Articular chondrocyte of knee joint (primary cell): ENCODE measurements at places on chromosomes 2 and 18. TPM values are rescaled to one million over a fixed set of nuclear protein-coding genes. Genes with fewer than 3 reads are reported as not detected.

The CCDC178 gene
- total RNA-seq, result not detected in 2 replicates

The ARID5A gene
- 5.5 and 10.8 TPM in 2 replicates for total RNA-seq

The MAB21L4 gene
- total RNA-seq, result not detected in 2 replicates

The ZFAND2B gene
- 16.4 and 22.6 TPM in 2 replicates for total RNA-seq

The ARHGAP15 gene
- total RNA-seq, result not detected in 2 replicates

The GPR45 gene
- total RNA-seq, result not detected in 2 replicates

The M1AP gene
- total RNA-seq, result 0.26 and 0.43 TPM in 2 replicates

The RBKS gene
- total RNA-seq, result 5.4 and 6.3 TPM in 2 replicates

The DSG4 gene
- not detected in 2 replicates for total RNA-seq

The ALKAL2 gene
- 0.13 and 0.22 TPM in 2 replicates for total RNA-seq

The LTBP1 gene
- total RNA-seq, result 238 and 256 TPM in 2 replicates

The OBSL1 gene
- total RNA-seq, result 57.1 and 60.0 TPM in 2 replicates

The CRYGB gene
- not detected in 2 replicates for total RNA-seq

The TUBA3E gene
- not detected in 2 replicates for total RNA-seq

The CXCR4 gene
- 0.13 and 0.22 TPM in 2 replicates for total RNA-seq

The ANKRD62 gene
- not detected in 2 replicates for total RNA-seq

The DNAJC5G gene
- total RNA-seq, result not detected in 2 replicates
